ENCODE measurements at places on chromosomes 6 and 20. TPM values are rescaled to one million over a fixed set of nuclear protein-coding genes. Genes with fewer than 3 reads are reported as not detected.

Gene VIP
- not detected for total RNA-seq

Gene MLIP
- not detected for total RNA-seq

Gene HLA-DQA1
- total RNA-seq: 2.2 TPM

Gene CYP21A2
- 1.3 TPM for total RNA-seq

Gene RSPO4
- not detected for total RNA-seq

Gene PTCRA
- total RNA-seq: not detected

Gene AURKA
- 142 TPM for total RNA-seq

Gene CYP24A1
- total RNA-seq: not detected

Gene PYGB
- 48.3 TPM for total RNA-seq

Gene HLA-A
- total RNA-seq: 1,795 TPM

Gene LY6G5B
- total RNA-seq: 26.9 TPM

Gene MOXD1
- not detected for total RNA-seq

Gene STX11
- total RNA-seq: 36.0 TPM

Gene AGER
- total RNA-seq: 48.0 TPM

Gene BACH2
- total RNA-seq: 111 TPM

Measured in activated T-cell treated with anti-CD3 and anti-CD28 coated beads, Interleukin-2, amount 50 U/mL, for 72 hours (primary cell).